ENCODE measurements at places on chromosomes 13 and 19. TPM values are rescaled to one million over a fixed set of nuclear protein-coding genes. Genes with fewer than 3 reads are reported as not detected.

DNA sequence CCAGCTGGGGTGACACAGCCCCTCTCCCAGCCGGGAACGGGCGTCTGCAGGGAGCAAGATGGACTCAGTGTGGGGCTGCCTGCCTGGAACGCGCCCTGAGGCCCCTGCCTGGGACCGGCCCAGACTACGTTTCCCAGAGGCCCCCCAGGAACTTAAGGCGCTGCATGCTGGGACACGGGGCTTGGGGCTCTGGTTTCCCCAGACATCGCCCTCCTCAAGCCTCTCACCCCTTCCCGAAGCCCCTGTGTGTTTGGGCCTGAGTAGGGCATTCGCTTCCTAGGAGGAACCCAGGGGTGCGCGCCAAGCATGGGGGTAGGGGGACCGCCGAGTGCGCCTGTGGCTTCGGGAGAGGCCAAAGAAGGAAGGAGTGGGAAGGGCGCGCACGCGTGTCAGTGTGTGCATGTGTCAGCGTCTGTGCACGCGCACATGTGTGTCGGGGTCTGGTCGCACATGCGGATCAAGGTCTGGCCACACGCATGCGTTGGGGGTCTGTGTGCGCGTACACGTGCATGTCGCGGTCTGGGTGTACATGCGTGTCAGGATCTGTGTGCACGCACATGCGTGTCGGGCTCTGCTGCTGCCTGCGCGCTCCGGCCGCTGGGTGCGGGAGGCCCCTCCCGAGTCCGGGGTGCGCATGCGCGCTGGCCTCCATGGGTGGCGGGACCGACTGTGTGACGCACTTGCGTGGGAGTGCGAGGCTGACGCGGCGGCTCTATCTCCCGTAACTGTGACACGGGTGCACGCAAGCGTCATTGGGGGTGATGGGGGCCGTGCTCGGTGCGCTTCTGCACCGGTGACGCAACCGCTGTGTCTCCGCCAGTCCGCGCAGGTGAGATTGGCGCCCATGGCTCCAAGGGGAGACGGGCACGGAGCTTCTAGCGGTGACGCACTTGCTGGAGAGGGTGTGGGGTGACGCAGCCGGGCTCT is 16.2 kb downstream of the ZNF331 start:
- H3K4me3 ChIP-seq: peak overlapping the region; percentile 53
- no peaks in the 10 kb centered on the region for H3K36me3 ChIP-seq
- H3K27ac ChIP-seq: peak overlapping the region; percentile 92
- H3K27me3 ChIP-seq: no peaks in the 10 kb centered on the region

DNA sequence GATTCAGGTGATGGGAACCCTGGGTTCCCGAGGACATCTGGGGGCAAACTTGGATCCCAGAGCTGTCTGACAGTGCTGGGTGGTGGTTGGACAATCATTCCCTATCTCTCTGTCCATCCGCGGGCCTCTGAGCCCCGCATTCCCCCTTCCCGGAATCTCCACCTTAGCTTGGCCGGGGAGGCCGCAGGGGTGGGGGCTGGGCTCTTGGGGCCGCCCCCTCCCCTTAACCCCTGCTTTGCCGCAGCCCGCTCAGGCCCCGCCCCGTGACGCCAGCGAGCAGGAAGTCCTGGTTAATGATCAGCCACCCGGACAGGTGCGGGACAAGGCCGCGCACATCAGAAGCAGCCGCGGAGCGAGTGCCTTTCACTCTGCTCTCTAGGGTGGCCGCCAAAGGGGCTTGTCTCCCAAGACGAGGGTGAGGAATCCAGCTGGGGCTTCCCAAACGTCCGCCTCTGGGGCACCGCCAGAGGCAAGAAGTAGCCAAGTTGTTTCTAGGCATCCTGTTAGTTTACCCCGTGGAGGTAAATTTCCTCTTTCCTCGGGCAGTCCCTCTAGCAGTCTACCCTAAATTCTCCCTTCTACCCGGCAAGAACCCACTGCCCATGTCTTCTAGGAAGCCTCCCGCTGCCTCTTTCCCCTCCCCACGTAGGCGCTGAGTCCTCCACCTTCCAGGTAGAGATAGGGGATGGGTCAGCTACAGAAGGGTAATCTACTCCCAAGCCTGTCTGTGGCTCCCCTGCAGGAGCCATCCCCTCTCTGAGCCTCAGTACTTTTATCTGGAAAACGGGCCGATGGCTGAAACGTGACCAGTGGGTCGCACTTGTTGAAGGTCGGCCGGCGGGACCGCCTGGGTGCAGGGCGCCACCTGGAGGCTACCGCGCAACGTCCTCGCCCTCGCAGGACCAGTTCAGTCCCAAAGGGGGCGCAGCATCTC is 3.0 kb downstream of the IRF2BP1 start:
- peaks cover 30% of the 10 kb centered on the region for H3K4me1 ChIP-seq
- DNase-seq: peak; percentile 81
- H3K27ac ChIP-seq: no peak overlapping the region
- no peaks in the 10 kb centered on the region for H3K36me3 ChIP-seq
- H3K27me3 ChIP-seq: no peaks in the 10 kb centered on the region
- H3K4me3 ChIP-seq: no peak overlapping the region

DNA sequence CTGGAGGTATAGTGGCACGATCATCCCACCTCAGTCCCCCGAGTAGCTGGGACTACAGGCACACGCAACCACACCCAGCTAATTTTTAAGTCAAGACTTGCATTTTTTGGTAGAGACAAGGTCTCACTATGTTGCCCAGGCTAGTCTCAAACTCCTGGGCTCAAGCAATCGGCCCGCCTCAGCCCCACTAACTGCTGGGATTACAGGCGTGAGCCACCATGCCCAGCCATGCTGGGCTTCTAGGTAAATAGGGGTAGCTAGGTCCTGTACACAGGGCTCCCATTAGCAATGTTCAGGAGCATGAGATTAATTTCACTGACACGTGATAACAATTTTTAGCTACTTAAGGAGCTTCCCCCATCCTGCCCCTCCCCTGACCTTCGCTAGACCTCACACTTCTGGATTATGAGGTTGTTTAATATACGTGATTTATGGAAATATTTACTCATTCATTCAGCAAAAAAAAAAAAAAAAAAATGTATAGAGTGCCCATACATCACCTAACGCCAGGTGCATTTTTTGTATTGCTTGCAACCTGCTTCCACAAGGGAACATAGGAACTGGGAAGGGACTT is 19.2 kb downstream of the TMEM272 start:
- H3K4me1 ChIP-seq: no peaks in the 10 kb centered on the region
- H3K36me3 ChIP-seq: no peaks in the 10 kb centered on the region
- no peak for DNase-seq
- H3K27me3 ChIP-seq: no peaks in the 10 kb centered on the region

GRCh38 chr19:38900202-38900629 is 447 bp downstream of the NFKBIB start:
- no peak for DNase-seq
- peak overlapping the region; percentile 87 for H3K27ac ChIP-seq
- peak overlapping the region; percentile 62 for H3K4me3 ChIP-seq
- no peaks in the 10 kb centered on the region for H3K27me3 ChIP-seq
- H3K36me3 ChIP-seq: no peaks in the 10 kb centered on the region
- H3K4me1 ChIP-seq: peaks cover 6% of the 10 kb centered on the region

GRCh38 chr19:10190026-10190425 is 4.7 kb downstream of the DNMT1 start:
- H3K27me3 ChIP-seq: no peaks in the 10 kb centered on the region
- H3K27ac ChIP-seq: no peak overlapping the region
- no peak overlapping the region for H3K4me3 ChIP-seq
- DNase-seq: no peak

- H3K27ac ChIP-seq: no peak overlapping the region
- H3K4me3 ChIP-seq: no peak overlapping the region
- no peaks in the 10 kb centered on the region for H3K27me3 ChIP-seq
- no peak for DNase-seq
- no peaks in the 10 kb centered on the region for H3K4me1 ChIP-seq
Observed at GRCh38 chr19:51861870-51862622, 25.7 kb downstream of the ZNF577 start.

DNA sequence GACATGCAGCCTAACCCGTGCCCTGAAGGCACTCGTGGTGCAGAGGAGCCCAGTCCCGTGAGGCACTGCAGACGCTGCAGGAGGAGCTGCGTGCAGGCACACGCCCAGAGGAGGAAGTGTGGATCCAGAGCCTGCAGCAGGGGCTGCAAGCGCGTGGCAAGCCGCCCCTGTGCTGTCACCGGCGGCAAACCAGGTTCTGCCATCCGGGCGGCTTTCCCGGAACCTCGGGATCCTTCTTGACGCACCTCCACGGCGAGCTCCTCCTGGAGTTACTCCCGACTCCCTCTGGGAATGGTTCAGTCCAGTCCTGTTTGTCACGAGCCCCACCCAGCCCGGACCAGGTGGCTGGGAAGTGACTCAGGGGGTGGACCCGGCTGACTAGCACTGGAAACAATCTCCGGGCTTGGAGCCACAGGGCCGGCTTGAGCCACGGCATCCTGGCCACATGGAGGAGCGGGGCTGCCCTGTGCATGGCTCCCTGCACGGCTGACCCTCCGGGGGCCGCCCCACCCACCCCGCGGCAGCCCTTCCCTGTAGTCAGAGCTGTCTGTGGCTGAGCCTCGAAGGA is 10.2 kb downstream of the DPP9 start:
- no peaks in the 10 kb centered on the region for H3K4me1 ChIP-seq
- DNase-seq: peak; percentile 84
- H3K27me3 ChIP-seq: no peaks in the 10 kb centered on the region

DNA sequence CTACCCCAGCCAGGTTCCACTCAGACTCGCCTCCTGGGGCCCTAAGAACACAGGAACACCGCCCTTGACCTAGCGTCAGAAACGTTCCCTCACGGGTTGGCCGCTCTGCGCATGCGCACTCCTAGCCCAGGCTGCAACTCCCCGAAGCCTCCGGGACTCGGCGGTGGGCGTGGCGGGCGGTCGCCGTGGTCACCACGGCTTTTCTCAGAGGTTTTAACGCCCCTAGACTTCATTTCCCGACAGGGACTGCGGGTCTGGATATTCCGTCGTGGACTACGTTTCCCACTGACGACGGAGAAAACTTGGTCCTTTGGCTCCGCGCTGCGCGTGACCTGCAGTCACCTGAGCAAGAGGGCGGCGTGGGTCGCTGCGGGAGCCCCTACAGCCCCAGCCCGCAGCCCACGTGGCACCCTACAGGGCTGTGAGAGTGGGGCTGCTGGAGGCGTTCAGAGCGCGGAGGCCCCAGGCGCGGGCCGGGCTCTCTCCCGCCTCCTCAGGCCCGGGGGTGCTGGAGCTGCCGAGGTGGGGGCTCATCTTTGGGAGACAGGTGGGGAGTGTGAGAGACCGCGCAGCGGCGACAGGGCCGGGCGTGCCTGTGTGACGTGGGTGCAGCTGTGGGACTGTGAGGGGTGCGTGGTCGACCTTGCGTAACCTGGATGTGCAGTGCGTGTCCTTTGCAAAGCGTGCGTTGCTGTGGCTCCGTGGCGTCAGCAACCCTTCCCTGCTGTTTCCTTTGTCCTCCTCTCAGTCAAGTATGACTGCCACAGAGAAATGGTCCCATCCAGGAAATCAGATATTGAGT is 38.0 kb upstream of the ZNF573 start:
- no peaks in the 10 kb centered on the region for H3K27me3 ChIP-seq
- H3K4me1 ChIP-seq: no peaks in the 10 kb centered on the region
- peak overlapping the region; percentile 43 for H3K27ac ChIP-seq
- no peaks in the 10 kb centered on the region for H3K36me3 ChIP-seq
- DNase-seq: peak; percentile 77

- H3K27me3 ChIP-seq: peaks cover 71% of the 10 kb centered on the region
- no peaks in the 10 kb centered on the region for H3K4me1 ChIP-seq
- no peak overlapping the region for H3K27ac ChIP-seq
- DNase-seq: no peak
Observed at GRCh38 chr19:10291554-10292205, 1.9 kb downstream of the ICAM5 start.

Gene GJB6
- total RNA-seq: not detected

Gene OR7D2
- not detected for total RNA-seq

Gene RXFP2
- total RNA-seq: 0.61 TPM

Gene AP2S1
- 3.8 TPM for total RNA-seq

Gene MEX3D
- 4.4 TPM for total RNA-seq

Gene ZNF429
- 3.3 TPM for total RNA-seq

Gene TNNT1
- total RNA-seq: not detected

Gene ZNF471
- 6.5 TPM for total RNA-seq

Gene GIPC3
- total RNA-seq: not detected

All from uterus (tissue), 4 donors.